DMS153 (cell line): ENCODE measurements at places on chromosomes 4 and X.

- no peak for DNase-seq
Observed at GRCh38 chr4:80812145-80812544, 218.4 kb upstream of the BMP3 start.

DNA sequence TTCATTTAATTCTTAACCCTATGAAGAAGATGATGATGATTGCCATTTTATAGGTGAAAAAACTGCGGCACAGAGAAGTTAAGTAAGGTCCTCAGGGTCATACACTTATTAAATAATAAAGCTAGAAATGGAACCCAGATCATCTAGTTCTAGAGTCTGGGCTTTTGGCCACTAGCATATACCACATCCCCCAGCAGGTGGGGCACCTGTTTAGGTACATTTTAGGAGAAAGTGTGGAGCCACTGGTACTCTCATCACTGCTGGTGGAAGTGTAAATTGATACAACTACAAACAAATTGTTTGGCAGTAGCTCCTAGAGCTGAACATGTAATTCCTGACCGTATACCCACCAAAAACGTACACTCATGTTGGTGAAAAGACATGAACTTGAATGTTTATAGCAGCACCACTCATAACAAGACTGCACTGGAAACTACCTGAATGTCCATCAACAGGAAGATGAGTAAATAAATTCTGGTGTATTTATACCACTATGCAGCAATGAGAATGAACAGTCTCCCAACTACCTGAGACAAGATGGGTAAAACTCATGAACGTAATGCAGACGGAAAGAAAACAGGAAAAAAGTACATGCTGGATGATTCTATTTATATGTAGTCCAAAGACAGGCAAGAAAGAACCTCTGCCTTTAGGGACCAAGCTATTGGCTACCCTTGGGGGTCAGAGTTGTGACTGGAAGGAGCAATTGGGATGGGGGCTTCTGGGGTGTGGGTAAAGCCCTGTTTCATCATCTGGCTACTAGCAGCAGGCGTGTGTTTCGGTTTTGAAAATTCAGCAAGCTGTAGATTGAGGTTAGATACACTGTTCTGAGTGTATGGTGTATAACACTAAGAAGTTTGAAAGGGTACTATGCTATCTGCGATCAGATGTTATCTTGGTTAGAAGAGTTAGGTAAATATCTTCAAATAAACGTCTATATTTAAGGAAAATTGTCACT, 72.3 kb upstream of the ADGRG2 start:
- no peak for DNase-seq

GRCh38 chrX:46912603-46913491, 626 bp downstream of the JADE3 start:
- DNase-seq: no peak

- DNase-seq: no peak
Observed at GRCh38 chrX:82961129-82961528, 547.0 kb upstream of the POU3F4 start.

GRCh38 chr4:2696423-2696822, 59.7 kb downstream of the TNIP2 start:
- no peak for DNase-seq

- DNase-seq: no peak
Observed at GRCh38 chr4:124973716-124974115, 261.2 kb upstream of the ANKRD50 start.

- no peak for DNase-seq
Observed at GRCh38 chr4:85187106-85187505, 220.6 kb upstream of the WDFY3 start.
